ENCODE measurements at places on chromosomes 2 and 18. TPM values are rescaled to one million over a fixed set of nuclear protein-coding genes. Genes with fewer than 3 reads are reported as not detected.

The TFCP2L1 gene
- polyA plus RNA-seq, result 63.4 TPM

The TDRD15 gene
- polyA plus RNA-seq, result not detected

The TRIM54 gene
- 6.3 TPM for polyA plus RNA-seq

The SLC9A2 gene
- 6.0 TPM for polyA plus RNA-seq

- DNase-seq, result peak; percentile 10
Observed at GRCh38 chr2:219171231-219171651, 1.4 kb upstream of the SLC23A3 start.

The COLEC12 gene
- 30.0 TPM for polyA plus RNA-seq

DNA sequence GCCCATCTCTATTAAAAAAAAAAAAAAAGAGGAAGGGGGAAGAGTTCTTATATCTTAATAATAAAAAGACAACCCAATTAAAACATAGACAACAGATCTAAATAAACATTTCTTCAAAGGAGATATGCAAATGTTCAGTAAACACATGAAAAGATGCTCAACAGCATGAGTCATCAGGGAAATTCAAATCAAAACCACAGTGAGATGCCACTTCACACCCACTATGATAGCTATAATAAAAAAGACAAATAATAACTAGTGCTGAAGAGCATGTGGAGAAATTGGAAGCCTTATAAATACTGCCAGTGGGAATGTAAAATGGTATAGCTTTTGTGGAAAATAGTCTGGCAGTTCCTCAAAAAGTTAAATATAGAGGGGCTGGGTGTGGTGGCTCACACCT lies 61.5 kb upstream of the CYP20A1 start:
- no peak for DNase-seq

DNA sequence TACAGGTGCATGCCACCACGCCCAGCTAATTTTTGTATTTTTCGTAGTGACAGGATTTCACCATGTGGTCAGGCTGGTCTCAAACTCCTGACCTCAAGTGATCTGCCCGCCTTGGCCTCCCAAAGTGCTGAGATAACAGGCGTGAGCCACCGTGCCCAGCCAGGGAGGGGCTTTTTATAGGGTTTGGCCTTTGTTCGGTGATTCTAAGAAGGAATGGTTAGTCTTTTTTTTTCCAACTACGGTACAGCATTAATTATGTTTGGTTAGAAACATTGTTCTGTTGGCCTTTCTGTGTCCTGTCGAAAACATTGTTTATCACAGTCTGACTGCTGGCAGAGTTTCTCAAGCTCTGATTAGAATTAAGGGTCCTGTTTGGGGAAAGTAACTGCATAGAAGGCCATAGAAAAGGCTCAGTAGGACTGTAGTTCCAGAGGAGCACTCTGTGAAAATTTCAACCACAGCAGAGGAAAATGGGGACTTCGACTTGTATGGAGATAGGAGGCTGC lies 19.3 kb upstream of the SMCHD1 start:
- no peak for DNase-seq

The DSG1 gene
- 0.11 TPM for polyA plus RNA-seq

The TRPM8 gene
- 0.31 TPM for polyA plus RNA-seq

- DNase-seq, result no peak
Observed at GRCh38 chr2:88563129-88563528, 64.1 kb downstream of the EIF2AK3 start.

The GAREM2 gene
- 6.7 TPM for polyA plus RNA-seq

The NEURL3 gene
- polyA plus RNA-seq, result 4.8 TPM

DNA sequence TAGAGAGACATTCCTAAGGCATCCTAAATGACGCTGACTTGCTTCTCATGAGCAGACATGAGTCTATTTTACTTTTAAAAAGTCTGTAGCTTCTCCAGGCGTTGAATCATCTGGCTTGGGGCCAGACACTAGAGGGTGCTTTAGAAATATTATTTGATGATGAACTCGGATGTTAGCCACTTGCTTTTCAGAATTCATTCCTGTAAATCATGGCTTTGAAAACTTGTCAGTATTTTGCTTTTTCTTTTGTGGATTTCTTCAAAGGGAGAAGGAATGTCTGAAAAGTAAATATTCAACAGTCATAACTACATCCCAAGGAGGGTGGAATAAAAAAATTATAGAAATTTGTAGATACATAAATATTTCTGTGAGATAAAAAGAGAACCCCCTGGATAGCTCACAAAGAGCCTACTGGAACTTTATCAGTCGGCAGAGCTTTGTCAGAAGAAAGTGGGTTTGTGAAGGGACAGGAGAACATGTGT lies 370.8 kb downstream of the OSR1 start:
- DNase-seq, result no peak

The TSPYL6 gene
- polyA plus RNA-seq, result not detected
